ENCODE measurements at places on chromosomes 1 and 21. TPM values are rescaled to one million over a fixed set of nuclear protein-coding genes. Genes with fewer than 3 reads are reported as not detected.

DNA sequence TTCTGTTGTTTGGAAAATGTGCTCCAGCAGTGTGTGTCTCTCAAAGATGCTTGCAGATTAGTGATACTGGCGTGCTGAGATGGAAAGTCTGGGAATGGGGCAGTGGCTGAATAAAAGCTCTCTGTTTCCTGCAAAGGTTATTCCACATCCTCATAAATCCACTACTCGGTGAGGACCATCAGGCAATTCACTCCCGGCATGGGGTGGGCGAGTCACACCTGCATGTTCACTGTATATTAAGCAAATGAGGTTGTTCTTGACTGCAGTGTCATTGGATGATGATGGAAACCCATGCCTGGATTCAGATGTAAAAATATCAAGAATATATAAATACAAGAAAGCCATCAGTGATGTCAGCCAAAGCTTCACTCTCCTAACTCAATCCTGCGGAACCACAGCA lies 65.4 kb upstream of the DSCAM start:
- DNase-seq: no peak

- peak; percentile 61 for DNase-seq
Observed at GRCh38 chr1:172537366-172537765, 4.4 kb downstream of the SUCO start.

DNA sequence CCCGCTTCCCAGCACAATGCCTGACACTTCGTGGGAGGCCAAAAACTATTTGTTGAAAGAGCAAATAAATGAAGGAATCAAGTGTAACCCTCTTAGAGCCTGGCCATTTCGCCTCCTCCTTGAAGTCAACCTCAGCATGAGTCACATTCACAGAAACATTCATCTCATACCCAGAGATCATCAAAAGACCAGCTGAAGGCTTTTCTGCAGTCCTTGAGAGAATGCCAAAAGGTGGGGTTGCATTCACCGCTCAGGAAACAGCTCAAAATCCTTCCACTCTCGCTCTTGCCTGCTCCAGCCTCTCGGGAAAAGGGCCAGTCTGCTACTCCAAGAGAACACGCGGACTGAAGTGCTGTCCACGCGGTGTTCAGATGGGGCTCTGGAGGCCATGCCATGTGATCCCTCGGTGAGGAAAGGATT lies 90.0 kb downstream of the VWA5B1 start:
- peak; percentile 88 for DNase-seq

Gene MOB3C
- 12.1 TPM for total RNA-seq

DNA sequence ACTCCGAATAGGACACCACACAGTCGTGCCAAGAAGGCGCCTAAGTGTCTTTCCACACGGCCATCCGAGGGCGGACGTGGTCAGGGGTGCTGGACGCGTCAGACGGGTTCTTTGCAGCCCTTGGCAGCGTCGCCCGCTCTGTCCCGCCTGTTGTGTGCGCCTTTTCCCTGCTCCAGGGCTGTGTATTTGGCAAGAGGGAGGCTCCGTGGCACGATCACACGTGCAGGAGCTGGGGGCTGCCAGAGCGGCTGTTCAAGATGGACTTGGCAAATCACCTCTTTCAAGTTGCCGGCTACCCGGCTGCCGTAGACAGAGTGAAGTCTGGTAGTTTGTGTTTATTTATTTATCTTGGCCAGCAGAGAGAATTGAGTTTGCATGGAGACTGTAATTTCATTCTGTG lies 31.9 kb downstream of the PRKCZ start:
- DNase-seq: no peak

GRCh38 chr21:37263827-37264600 lies 3.1 kb downstream of the VPS26C start:
- no peak for DNase-seq

DNA sequence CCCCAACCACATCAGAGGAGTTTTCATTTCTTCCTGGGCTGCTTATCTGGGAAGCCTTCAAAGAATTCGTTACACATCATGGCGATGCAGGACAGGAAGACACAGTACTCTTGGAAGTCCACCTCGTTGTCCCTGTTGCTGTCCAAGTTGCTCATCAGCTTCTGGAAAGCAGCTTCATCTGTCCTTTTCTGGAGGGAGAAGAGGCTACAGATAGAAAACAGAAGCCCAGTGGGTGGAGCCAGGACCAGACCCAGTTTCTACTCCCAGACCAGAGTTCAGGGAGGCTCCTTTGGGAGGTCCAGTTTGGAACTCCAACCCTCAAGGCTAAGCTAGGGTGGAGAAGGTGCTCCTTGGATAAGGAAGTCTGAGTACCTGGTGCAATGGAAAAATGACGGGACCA lies 1.9 kb downstream of the S100A4 start:
- no peak for DNase-seq
